ENCODE measurements at places on chromosomes 1 and 21.

GRCh38 chr1:6123816-6124215, 56.3 kb downstream of the CHD5 start:
- DNase-seq = no peak

DNA sequence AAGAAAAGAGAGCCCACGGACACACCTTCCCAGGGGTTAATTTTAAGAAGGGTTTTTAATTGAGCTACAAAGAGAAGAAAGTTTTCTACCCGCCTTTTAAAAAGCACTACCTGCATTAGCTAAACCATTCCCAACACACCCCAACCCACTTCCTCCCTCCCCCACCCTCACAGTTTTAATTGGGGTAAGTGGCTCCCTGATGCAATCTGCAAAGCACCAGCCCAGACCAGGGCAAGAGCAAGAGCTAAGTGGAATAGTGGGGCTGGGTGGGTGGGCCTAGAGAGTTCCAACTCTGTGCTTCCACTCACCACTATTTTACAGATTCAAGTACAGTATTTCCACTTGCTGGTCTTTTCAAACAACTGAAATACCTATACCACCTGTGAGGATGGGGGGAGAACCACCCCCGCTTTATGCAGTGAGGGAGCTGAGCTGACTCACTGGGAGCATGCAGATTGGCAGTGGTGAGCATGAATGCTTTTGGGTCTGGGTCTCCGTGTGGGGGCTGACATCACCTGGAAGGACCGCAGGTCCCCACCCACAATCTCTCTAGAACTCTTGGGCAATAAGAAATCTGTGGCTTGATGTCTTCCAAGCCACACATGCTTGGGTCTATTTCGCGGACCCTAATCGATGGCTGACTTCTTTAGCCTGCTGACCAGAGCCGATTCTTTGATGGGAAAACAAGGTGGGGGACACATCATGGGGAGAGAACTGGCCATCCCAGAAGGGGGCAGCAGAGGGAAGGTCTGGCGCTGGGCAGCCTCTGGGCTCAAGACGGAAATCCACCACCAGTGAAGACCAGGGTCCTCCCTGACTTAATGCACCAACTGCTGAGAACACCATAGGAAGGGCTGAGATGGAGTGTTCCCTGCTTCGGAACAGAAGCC, 95.5 kb downstream of the SSBP3 start:
- no peak for DNase-seq

DNA sequence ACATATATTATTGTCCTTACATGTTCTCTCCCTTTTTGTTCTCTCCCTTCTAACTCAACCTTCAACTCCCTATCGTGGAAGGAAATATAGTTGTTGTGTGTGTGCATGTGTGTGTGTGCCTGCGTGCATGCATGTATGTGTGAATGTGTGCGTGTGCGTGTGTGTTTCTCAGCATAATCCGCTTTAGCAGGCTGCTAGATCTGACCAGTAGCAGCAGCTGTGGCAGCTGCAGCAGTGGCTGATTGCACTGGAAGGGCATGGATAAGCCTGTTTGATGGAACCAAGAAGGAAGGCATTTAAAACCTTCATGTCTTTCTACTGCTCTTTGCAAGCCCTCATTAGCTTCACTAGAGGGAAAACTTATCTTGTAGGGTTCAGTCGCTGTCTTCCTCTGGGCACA, 65.6 kb upstream of the IRF2BP2 start:
- DNase-seq = no peak

GRCh38 chr1:16905110-16905867, 9.5 kb downstream of the RNU1-2 start:
- peak; percentile 85 for DNase-seq

DNA sequence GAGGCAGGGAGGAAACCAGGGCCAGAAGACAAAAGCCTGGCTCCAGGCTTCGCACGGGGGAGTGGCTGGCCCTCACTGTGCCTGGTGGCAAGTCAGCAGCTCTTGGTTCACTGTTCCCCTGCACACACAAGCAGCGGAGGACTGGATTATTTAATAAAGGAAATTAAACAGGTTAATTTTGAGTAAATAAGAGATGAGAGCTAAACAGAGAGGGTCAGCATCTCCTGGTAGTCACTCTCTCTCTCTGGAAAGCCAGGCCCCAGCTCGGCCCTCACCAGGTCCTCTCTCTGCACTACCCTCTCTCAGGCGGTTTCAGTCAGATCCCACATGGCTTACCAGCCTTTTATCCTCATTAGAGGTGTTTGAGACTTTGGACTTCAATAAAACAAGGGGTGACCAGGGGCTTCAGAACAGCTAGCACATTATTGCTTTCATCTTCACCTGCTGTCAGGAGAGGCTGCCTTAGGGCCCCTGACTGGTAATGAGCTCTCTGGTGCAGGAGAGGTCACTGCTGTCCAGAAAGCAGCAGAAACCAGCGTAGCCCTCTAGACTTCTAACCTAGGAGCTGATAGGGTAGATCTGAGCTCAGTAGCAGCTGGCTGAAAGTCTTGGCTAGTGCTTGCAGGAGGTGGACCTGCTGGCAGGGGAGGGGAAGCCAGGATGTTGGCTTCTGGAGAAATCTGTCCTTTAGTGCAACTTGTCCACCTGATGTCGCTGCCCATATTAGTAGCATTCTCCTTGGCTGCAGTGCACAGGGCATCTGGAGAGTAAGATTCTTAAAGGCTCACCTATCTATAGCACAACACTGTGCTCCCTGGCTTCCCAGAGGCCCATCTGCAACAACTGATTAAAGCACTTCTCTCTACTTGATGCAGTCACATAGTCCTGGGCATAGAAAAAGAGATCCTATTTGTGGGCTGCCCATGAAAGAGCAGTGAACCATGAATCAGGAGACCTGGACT, 45.9 kb downstream of the SYT6 start:
- no peak for DNase-seq

- DNase-seq = no peak
Observed at GRCh38 chr1:192133350-192133926, 24.8 kb upstream of the RGS18 start.

DNA sequence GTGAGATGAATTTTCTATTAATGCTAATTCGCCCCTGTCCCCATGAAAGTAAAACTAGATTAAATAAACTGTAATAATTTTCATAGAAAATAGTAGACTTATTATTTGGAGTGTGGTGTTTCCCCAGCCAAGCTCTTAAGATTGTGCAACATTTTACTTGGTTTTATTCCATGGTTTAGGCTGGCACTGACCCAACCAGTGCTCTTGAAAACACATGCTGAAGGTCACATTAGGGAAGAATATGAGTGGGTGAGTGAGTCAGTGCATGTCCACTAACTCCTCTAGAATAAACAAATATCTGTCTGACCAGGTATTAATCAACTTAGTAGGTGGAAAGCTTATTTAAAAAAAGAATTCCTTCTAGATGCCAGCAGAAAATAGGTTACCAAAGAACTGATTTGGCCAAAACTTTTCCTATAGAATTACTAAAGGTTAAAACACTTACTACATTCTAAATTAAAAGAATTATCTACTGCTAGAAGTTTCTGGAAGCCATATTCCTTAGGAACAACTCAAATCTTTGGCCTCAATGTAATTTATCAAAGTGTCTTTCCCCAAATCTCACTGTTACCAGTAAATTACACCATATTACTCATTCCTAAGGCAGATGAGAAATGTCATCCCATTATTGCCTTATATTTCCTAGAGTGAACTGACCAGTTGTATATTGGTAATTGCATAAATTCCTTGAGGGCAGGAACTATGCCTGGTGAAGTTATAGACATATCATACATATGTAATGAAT, 89.7 kb upstream of the RGS1 start:
- DNase-seq = peak; percentile 95

DNA sequence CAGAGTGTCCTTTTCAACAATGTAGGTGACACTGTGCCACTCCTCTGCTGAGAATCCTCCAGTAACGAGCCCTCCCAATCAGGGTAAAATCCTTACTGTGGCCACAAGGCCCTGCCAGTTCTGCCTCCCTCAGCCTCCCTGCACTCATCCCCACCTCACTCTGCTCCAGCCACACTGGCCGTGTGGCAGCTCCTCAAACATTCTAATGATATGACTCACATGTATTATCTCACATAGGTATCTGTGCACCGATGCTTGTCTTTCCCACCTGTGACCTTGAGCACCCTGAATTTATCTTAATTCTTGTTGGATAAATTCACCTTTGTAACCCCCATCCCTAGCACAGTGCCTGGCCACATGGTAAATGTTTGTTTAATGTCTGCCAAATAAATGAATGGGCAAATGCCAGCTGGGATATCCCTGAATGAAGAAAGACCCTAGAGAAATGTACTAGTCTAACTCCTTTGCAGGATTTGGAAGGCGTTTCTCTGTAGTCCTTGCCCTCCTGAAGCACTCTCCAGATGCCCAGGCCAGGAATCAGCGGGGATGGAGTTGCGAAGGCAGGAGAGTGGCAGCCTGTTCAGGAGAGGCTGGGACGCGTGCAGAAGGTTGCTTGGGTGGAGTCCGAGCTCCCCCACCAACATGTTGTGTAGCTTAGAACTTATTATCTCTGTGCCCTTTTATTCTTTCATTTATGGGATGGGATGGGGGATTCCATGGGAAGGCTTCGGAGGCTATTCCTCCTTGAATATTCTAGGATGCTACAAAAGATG, 106.0 kb downstream of the TMEM53 start:
- DNase-seq = no peak

DNA sequence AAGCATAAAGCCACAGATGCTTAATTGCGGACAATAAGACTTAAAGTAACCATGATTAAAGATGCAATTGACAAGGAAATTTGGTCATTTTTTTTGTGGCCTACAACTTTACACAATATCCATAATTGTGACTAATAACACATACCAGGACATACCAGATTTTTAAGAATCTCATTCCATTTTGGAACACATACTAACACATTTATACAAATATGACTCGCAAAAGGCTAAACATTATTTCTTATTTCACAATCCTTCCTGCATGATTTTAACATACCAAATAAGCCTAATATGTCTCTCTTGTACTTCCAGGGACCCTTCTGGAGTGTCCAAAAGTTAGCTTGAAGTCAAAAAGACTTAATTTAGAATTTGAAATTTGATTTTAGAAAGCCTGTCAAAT, 48.8 kb downstream of the DR1 start:
- DNase-seq = no peak

DNA sequence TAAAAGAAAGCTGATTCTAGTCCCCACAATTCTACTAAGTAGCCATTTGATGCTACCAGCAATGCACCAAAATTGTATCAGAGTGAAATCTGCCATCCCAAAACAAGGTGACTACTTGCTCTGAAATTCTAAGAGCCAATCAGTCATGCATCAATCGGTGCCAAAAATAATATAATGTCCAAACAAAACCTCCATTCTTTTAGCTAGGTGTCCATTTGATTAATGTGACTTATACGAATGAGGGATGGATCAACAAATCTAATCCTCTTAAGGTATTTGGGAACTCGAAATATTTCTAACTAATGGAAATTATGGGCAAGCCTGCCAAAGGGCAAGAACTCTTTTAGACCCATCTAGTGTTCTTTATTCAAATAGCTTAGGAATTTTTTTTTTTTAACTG, 66.4 kb upstream of the NEK2 start:
- DNase-seq = no peak

DNA sequence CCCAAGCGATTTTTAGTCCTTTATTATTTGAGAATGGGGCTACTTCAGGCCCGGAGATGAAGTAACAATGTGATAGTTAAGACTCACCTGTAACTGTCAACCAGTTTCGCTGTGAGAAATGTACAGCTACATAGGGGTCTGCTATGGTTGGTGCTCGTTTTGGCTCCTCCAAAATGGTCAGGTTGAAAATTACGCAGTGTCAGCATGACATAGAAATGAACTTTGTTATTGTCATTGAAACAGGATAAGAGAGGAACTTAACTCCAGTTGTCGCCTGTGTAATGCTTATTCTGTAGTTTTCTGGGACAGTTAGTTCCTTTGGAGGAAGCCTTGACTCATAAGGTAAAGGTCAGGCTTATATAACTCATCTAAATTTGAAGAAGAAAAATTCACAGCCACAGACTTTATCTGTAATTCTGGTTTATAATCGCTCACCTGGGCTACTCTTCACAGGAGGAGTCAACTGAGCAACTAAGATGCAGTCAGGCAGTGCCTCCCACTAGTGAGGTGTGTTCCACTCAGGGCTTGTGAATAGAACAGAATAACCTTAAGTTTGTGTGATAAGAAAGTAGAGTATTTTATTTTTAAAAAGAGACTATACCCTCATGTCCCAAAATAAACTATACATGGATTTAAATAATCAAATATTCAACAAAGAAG, 130.9 kb downstream of the CD247 start:
- no peak for DNase-seq

DNA sequence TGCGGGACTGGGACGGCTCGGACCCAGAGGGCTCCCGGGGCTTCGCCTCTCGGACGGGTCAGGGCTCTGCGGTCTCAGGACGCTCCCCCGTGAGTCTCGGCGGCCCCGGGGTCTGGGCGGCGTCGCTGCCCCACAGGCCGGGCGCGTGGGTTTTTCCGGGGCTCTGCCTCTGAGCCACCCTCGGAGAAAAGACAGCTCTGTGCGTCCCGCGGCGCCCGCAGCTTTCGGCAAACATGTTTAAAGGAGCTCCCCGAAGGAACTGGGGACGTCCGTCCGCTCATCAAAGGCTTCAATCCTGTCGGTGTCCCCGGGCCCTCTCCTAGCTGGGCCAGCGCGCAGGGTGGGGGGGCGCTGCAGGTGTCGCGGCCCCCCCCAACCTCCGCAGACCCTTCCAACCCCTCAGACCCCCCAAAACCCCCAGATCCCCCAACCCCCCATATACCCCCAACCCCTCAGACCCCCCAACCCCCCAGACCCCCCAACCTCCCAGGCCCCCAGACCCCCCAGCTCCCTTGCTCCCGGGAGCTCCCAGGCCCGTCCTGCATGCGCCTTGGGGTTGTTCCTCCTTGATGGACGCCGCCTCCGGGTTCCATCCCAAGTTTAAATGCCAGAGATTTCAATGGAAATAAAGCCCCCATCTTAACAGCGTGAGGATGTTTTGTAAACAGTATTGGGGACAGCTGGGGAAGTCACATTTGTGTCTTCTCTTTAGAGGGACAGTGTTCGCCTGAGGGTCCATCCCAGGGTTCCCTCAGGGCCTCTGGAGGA, 996 bp upstream of the C1orf159 start:
- DNase-seq = no peak

DNA sequence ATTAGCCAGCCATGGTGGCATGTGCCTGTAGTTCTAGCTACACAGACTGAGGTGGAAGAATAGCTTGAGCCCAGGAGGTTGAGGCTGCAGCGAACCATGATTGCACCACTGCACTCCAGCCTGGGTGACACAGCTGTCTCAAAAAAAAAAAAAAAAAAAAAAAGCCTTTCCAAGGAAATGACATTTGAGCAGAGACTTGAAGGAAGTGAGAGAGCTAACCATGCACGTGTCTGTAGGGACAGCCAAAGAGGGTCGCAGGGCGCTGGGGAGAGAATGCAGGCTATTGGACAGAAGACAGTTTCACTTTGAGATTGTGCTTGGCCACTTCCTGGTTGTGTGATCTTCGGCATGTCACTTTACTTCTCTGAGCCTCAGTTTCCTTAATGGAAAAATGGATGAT, 6.8 kb downstream of the HCRTR1 start:
- no peak for DNase-seq

- peak; percentile 98 for DNase-seq
Observed at GRCh38 chr1:77039739-77040138, 172.5 kb downstream of the ST6GALNAC5 start.
